ENCODE measurements at places on chromosomes 1 and 21. TPM values are rescaled to one million over a fixed set of nuclear protein-coding genes. Genes with fewer than 3 reads are reported as not detected.

Gene ROR1
- polyA plus RNA-seq, result 3.3 TPM

Gene IL12RB2
- 68.1 TPM for polyA plus RNA-seq

Gene SLC30A10
- polyA plus RNA-seq, result not detected

Gene RNF223
- polyA plus RNA-seq, result not detected

Gene HRNR
- polyA plus RNA-seq, result not detected

Gene CRNN
- not detected for polyA plus RNA-seq

Gene RNU1-2
- 28.1 TPM for polyA plus RNA-seq

Gene SPRR1B
- not detected for polyA plus RNA-seq

Gene HIVEP3
- 24.1 TPM for polyA plus RNA-seq

Gene KHDRBS1
- 86.1 TPM for polyA plus RNA-seq

Gene HSPB7
- polyA plus RNA-seq, result not detected

Gene OR2T1
- not detected for polyA plus RNA-seq

Gene TDRD10
- not detected for polyA plus RNA-seq

Gene ZNF648
- not detected for polyA plus RNA-seq

Gene MX2
- polyA plus RNA-seq, result 11.1 TPM

Gene L1TD1
- not detected for polyA plus RNA-seq

Gene OR10X1
- not detected for polyA plus RNA-seq

Gene EXO1
- 0.63 TPM for polyA plus RNA-seq

Gene CYYR1
- not detected for polyA plus RNA-seq

Gene AIM2
- polyA plus RNA-seq, result 0.34 TPM

Gene FMOD
- polyA plus RNA-seq, result not detected

Gene LAD1
- not detected for polyA plus RNA-seq

Gene CALML6
- not detected for polyA plus RNA-seq

Gene PDZK1
- polyA plus RNA-seq, result not detected

Gene HCN3
- polyA plus RNA-seq, result not detected

Gene RNF186
- not detected for polyA plus RNA-seq

Gene RGS8
- not detected for polyA plus RNA-seq

Gene RIPPLY3
- not detected for polyA plus RNA-seq

Gene GPR153
- 0.68 TPM for polyA plus RNA-seq

Gene MIA3
- polyA plus RNA-seq, result 50.8 TPM

Gene LENEP
- polyA plus RNA-seq, result not detected

Gene AQP10
- polyA plus RNA-seq, result not detected

Gene NPHS2
- polyA plus RNA-seq, result not detected

Gene DNAJC28
- 1.00 TPM for polyA plus RNA-seq

Gene PDPN
- polyA plus RNA-seq, result not detected

Gene PRRX1
- polyA plus RNA-seq, result not detected

Gene LCE2B
- polyA plus RNA-seq, result not detected

Gene AUNIP
- polyA plus RNA-seq, result 0.31 TPM

Gene SERBP1
- 162 TPM for polyA plus RNA-seq

Data from immature natural killer cell (primary cell).